Left kidney (tissue), 8 donors: ENCODE measurements at places on chromosomes 11 and 22. TPM values are rescaled to one million over a fixed set of nuclear protein-coding genes. Genes with fewer than 3 reads are reported as not detected.

- DNase-seq, result no peak
These were observed 3.9 kb downstream of the MAML2 start for GRCh38 chr11:96338910-96339705.

The GRAMD1B gene
- 13.0 TPM for polyA plus RNA-seq

The B4GAT1 gene
- polyA plus RNA-seq, result 43.6 TPM

The VSIG2 gene
- polyA plus RNA-seq, result 8.5 TPM

DNA sequence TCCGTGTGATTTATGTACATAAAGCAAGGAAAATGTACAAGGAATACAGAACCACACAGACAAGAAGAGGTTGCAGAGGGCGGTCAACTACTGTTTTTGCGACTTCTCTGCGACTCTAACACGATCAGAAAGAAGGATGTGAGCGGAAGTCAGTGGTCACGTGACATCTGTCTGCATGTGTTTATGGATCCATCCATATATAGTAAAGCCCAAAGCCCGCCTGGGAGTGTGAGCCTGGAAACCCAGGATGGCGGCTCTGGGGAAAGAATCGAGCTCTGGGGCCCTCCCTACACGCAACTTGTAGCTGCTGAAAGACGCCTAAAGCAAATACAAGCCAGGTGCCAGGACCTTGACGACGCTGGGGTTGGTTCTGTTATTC, 8.8 kb downstream of the OSBPL5 start:
- DNase-seq, result no peak

DNA sequence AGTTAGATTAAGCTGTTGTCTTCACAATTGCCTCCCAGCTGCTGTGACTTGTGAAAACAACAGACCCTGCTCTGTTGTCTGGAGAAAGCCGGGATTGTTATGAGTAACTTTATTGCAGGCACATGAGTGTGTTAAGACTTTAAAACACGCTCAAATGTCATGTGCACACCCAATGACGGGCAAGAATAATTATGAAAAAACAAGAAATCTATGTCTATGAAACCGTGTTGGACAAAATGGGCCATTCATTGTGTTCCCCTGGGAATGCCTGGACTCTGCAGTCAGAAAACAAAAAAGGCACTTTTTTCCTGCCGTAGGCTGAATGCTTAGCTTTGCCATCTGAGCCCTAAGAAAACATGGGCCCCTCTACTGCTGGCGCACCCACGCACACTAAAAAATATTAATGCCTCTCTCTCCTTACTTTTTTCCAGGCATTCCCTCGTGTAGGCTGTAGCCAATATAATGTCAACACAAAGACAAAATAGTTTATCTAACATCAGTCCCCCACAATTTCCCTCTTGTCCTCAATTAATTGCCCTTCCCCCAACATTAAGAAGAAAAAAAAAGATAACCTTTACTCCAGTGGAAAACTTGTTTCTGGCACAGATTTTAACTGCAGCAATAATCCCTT, 207.9 kb downstream of the SOX6 start:
- peak; percentile 75 for DNase-seq

GRCh38 chr11:112265659-112266409, 5.2 kb upstream of the PLET1 start:
- no peak for DNase-seq

- no peak for DNase-seq
These were observed 12.9 kb downstream of the MYEOV start for GRCh38 chr11:69306821-69307220.

The TOMT gene
- not detected for polyA plus RNA-seq

The OR52J3 gene
- not detected for polyA plus RNA-seq

- DNase-seq, result no peak
These were observed 404 bp upstream of the RELT start for GRCh38 chr11:73375830-73376159.
